SJSA1 (cell line): ENCODE measurements at places on chromosomes 12 and 14.

DNA sequence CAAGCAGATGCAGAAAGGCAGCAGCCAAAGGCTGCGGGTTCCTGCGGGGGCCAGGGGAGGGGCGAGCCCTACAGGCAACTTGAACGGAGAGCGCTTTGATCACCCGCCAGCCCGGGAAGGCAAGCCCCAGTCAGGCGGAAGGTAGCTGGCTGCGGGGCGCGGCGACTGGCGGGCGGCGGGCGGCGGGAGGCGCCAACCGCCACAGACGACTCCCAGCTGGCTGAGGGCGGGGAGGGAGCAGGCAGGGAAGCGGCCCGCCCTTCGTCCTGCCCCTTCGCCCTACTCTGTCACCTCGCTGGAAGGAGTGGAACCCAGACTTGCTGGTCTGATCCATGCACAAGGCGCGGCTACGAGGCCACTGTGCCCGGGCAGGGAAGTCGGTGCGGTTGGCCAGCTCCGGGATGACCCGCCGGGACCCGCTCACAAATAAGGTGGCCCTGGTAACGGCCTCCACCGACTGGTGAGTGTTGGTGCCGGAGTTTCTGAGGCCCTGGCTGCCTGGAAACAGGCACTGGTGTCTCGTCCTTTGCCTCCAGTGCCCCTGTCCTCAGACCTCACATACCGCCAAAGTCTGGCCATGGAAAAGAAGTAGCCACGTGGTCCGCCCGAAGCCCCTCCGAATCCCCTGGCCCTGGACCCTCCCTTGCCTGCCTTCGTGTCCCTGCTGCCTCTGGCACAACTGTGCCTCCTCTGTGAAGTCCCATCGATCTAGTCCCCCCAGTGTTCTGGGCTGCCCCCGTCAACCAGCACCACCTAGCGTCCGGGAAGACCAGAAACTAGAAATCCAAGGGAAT lies 15.4 kb upstream of the CARMIL3 start:
- peak; percentile 72 for DNase-seq

DNA sequence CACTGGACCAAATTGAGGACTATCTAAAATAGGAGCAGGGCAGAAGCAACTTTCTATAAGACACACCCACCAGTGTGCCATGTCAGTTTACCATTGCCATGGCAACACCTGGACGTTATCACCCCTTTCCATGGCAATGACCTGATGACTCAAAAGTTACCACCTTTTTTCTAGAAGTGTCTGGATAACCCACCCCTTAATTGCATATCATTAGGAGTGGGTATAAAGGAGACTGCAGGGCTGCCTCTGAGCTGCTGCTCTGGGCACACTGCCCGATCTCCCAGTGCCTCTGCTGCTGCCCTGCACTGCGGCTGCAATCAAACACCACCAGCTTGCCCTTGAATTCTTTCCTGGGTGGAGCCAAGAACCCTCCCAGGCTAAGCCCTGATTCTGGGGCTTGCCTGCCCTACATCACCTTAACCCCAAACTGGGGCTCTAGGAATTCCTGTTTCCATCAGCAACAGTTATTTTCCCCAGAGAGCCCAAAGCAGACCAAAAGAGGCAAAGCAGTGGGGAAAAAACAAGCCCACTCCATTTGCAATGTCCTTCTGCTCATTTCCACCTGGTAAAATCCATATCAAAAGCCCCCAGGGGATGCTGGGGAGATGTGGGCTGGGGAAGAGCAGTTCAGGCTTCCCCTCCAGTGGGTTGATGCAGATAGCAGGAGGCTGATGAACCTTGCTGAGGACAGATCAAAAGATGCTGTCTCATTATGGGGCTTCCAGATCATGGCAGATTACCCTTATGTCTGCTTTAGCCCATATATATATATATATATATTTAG lies 129.5 kb upstream of the NCOR2 start:
- DNase-seq = no peak

DNA sequence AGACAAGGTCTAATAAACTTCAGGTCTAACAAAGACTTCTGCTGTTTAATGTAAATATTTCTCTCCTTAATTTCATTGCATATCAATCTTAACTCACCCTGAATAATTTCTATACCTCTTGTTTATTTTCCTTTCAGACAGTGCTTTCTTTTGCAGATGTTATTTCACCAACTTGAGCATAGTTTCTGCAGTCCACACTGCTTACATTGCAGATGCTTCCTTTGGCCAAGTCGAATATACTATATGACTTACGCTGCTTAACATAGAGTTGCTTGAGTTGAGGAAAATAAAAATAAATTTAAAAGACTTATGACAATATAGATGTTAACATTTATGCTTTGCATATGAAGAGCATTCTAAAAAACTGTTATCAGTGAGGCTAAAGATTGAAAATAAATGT lies 217.7 kb downstream of the PTPRO start:
- no peak for DNase-seq

- no peak for DNase-seq
These were observed 51.9 kb upstream of the TBX3 start for GRCh38 chr12:114735680-114736374.

GRCh38 chr12:128600886-128601285 lies 222.9 kb downstream of the SLC15A4 start:
- no peak for DNase-seq

GRCh38 chr14:29321646-29322045 lies 555.1 kb downstream of the FOXG1 start:
- no peak for DNase-seq

DNA sequence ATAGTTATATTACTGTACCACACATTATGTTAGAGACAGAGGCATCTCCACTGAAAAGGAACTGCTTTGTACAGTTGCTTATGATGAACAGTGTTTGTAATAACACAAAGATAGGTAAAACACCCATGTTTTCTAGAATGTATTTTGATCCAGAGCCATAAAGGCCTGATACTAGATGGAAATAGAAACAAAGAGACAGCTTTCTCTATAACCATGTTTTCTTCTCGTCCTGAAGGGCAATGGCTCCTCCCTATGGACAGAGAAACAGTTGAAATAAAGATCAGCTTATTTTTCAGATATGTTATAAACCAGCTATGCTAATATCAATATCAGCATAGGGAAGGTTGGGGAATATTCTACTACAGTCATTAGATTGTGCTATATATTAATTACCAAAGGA lies 109.2 kb downstream of the ATXN7L3B start:
- no peak for DNase-seq
